ENCODE measurements at places on chromosomes 2 and 18. TPM values are rescaled to one million over a fixed set of nuclear protein-coding genes. Genes with fewer than 3 reads are reported as not detected.

Gene PID1
- 25.2 TPM for polyA plus RNA-seq

Gene CKAP2L
- 6.4 TPM for polyA plus RNA-seq

Gene CNGA3
- 0.66 TPM for polyA plus RNA-seq

Gene SH3BP4
- polyA plus RNA-seq = 17.0 TPM

Gene ZSWIM2
- polyA plus RNA-seq = not detected

Gene SPRED2
- polyA plus RNA-seq = 27.9 TPM

Gene PCGF1
- polyA plus RNA-seq = 14.1 TPM

Gene FHOD3
- 30.8 TPM for polyA plus RNA-seq

Gene LBX2
- polyA plus RNA-seq = 1.2 TPM

Gene HOXD12
- not detected for polyA plus RNA-seq

Gene IL1A
- not detected for polyA plus RNA-seq

Gene EDAR
- polyA plus RNA-seq = 0.08 TPM

Gene HRH4
- polyA plus RNA-seq = 0.08 TPM

Gene ALPI
- not detected for polyA plus RNA-seq

Gene MPP4
- 0.13 TPM for polyA plus RNA-seq

Gene TRAPPC12
- 68.5 TPM for polyA plus RNA-seq

Gene CLEC4F
- 0.24 TPM for polyA plus RNA-seq

Gene IL1F10
- polyA plus RNA-seq = not detected

Gene RGPD4
- polyA plus RNA-seq = 0.03 TPM

Gene CDCA7
- polyA plus RNA-seq = 12.1 TPM

Gene LYG2
- polyA plus RNA-seq = 0.22 TPM

Gene TWIST2
- polyA plus RNA-seq = 5.5 TPM

Gene IMMT
- 77.6 TPM for polyA plus RNA-seq

Gene SIX3
- not detected for polyA plus RNA-seq

Gene GNLY
- polyA plus RNA-seq = 0.99 TPM

Gene PCARE
- polyA plus RNA-seq = 0.25 TPM

Gene MBD1
- 40.5 TPM for polyA plus RNA-seq

Gene COL3A1
- 5,317 TPM for polyA plus RNA-seq

Gene TSPYL6
- 0.10 TPM for polyA plus RNA-seq

Gene UPP2
- polyA plus RNA-seq = 0.11 TPM

Gene SKA1
- 2.6 TPM for polyA plus RNA-seq

Gene UGT1A8
- polyA plus RNA-seq = not detected

Gene PFN4
- 0.94 TPM for polyA plus RNA-seq

Gene DUSP2
- 3.6 TPM for polyA plus RNA-seq

Gene BCL11A
- 4.9 TPM for polyA plus RNA-seq

Gene NOSTRIN
- 9.2 TPM for polyA plus RNA-seq

Gene COX5B
- 169 TPM for polyA plus RNA-seq

Gene CCDC85A
- 3.2 TPM for polyA plus RNA-seq

Gene CIB4
- polyA plus RNA-seq = not detected

Gene NEUROD1
- polyA plus RNA-seq = not detected

Gene GKN1
- polyA plus RNA-seq = not detected

Gene SERPINB11
- polyA plus RNA-seq = not detected

Gene DUSP11
- 17.0 TPM for polyA plus RNA-seq
